IPS DF 6.9 (cell line): ENCODE measurements at places on chromosomes 7 and 10.

DNA sequence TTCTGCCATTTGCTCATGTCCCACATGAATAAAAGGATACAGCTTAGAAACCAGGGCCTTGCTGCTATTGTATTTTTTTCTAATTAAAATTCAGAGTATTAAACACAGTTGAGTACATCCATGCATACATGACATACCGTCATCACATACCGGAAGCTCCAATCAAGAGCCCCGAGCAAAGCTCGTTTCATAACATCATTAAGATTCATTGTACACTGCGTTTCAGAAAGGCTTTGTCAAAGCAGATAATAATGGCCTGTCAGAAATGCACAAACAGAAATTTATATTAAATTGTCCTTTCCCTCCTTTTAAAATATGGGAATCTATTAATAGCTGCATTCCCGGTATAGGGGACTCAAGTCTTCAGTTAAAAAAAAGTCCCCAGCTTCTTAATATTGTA lies 103.4 kb downstream of the PRTFDC1 start:
- no peak for DNase-seq

GRCh38 chr7:154750353-154750801 lies 252.5 kb downstream of the PAXIP1 start:
- no peak for DNase-seq

DNA sequence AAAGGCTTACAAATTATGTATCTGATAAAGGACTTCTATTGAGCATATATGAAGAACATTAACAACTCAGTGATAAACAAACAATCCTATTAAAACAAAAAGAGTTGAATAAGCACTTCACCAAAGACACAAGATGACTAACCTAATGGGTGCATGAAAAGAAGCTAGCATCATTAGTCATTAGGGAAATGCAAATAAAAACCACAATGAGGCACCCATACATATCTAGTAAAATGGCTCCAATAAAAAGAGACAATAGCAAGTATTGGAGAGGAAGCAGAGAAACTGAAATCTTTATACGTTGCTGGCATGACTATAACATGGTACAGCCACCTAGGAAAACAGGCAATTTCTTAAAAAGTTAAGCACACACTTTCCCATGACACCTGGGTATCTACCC lies 77.6 kb upstream of the ZMIZ1 start:
- no peak for DNase-seq

DNA sequence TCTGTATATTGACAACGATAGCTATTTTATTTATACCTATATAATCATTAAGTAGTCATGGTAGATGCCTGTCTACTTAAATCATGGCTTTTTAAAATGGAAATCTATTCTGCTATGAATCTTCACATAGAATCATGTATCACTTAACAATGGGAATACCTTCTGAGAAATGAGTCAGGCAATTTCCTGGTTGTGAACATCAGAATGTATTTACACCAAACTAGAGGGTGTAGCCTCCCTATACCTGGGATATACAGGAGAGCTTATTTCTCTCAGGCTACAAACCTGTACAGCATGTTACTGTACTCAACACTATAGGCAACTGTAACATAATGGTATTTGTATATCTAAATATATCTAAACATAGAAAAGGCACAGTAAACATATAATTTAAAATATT lies 502.3 kb downstream of the ZWINT start:
- DNase-seq: no peak

DNA sequence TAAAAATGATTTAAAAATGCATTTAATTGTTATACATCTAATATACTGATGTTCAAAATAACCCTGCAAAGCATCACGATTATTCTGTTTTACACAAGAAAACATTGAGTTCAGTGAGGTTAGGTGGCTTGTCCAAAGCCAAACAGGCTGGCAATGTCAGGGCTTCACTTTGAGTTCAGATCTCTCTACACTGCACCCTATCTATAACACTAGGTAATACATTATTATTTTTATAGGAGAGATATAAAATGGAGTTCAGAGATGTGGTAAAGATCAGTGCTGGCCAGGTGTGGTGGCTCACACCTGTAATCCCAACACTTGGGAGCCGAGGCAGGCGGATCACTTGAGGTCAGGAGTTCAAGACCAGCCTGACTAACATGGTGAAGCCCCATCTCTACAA lies 165.9 kb upstream of the MYO3A start:
- DNase-seq: no peak

- DNase-seq: no peak
These were observed 34.4 kb downstream of the UBTD1 start for GRCh38 chr10:97532935-97533671.

- no peak for DNase-seq
These were observed 39.6 kb downstream of the GPRIN2 start for GRCh38 chr10:46516660-46517416.

DNA sequence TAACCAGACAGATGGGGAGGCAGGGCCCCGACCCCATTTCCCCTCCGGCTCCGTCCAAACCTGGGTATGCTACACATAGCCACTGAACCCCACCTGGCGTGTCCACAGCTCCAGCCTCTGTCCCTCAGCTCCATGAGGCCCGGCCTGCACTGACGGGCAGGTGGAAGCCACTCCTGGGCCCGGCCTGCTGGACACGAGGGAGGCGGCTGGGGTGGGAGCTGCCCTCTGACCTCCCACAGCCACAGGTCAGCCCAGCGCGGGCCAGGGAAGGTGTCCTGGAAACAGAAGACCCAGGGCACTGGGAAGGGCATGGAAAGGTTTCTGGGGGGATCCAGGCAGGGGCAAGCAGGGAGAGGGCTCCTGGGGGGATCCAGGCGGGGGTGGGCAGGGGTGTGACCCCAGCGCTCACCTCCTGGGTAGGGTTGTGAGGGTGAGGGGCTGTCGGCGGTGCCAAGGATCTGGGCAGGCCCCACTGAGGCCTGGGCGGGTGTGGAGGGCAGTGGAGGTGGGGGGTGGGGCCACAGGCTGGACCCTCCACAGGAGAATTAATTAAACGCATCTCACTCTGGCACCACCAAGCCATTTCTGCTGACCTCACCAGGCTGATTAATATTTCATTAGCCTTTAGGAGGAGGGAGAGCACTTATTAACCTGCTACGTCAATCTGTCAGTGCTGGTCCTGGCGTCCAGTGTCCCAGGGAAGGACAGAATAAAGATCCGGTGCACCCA lies 108.9 kb downstream of the UNCX start:
- DNase-seq: no peak

DNA sequence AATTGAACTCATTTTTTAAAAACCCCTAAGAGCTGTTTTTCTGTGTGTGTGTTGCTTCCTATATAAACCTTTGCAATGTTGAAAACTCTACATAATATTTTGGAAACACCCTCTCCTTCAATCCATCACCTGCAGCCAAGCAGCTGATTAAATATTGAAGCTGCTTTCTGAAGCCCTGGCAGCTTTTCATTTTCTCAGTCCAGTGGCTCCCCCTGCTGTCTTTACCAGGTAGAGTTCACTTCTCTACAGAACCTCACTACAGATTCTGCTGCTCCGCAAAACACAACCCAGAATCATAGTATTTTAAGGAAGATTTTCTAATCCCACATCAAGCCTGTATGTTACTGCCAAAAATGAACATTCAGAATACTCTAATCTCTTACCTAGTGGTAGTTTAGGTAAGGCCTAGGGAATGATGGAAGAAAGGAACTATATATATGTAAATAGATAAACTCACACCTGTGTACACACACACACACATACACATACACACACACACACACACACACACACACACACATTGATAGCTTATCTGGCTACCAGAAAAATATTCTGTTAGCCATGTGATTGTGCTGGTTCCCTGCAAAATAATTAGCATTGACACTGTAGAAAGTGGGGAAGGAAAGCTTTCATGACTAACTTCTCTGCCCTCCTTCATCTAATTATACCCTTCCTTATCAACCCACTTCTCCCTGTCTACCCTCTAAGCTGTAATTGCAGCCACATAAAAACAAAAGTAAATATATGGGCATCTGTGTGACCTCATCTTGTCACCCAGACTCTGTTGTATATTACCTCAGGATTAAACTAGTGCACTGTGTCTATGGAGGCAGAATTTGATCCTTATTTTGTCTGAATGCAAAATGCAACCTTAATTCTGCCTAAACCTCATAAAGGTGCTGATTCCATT lies 229.5 kb upstream of the FZD1 start:
- no peak for DNase-seq

GRCh38 chr10:11257440-11258090 lies 239.9 kb downstream of the CELF2 start:
- DNase-seq: no peak

DNA sequence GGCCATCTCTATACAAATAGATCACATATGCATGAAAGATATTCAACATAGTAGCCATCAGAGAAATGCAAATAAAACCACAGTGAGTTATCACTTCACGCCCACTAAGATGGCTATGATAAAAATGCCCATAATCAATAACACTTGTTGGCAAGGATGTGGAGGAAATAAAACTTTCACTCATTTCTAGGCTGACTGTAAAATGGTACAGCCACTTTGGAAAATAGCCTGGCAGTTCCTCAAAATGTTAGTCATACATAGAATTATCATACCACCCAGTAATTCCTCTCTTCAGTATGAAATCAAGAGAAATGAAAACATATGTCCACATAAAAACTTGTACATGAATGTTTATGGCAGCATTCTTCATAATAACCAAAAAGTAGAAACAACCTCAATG lies 324.9 kb downstream of the LRRTM3 start:
- DNase-seq: no peak

DNA sequence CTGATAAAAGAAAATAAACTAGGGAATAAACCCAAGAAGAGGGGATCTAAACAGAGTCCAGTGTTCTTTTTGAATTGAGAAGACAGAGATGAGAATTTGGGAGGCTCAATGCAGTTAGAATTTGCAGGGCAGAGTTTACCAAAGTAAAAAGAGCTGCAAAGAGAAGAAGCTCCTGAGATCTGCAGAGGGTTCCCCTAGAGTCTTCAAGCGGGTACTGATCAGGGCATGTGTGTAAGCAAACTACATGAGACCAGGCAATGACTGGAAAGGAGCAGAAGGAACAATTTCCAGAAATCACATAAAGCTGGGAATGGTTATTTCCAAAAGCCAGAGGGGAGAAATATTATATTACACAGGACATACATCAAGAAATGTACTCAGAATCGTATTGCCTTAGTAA lies 58.1 kb upstream of the TES start:
- no peak for DNase-seq

GRCh38 chr7:42694894-42695507 lies 216.9 kb downstream of the C7orf25 start:
- no peak for DNase-seq

DNA sequence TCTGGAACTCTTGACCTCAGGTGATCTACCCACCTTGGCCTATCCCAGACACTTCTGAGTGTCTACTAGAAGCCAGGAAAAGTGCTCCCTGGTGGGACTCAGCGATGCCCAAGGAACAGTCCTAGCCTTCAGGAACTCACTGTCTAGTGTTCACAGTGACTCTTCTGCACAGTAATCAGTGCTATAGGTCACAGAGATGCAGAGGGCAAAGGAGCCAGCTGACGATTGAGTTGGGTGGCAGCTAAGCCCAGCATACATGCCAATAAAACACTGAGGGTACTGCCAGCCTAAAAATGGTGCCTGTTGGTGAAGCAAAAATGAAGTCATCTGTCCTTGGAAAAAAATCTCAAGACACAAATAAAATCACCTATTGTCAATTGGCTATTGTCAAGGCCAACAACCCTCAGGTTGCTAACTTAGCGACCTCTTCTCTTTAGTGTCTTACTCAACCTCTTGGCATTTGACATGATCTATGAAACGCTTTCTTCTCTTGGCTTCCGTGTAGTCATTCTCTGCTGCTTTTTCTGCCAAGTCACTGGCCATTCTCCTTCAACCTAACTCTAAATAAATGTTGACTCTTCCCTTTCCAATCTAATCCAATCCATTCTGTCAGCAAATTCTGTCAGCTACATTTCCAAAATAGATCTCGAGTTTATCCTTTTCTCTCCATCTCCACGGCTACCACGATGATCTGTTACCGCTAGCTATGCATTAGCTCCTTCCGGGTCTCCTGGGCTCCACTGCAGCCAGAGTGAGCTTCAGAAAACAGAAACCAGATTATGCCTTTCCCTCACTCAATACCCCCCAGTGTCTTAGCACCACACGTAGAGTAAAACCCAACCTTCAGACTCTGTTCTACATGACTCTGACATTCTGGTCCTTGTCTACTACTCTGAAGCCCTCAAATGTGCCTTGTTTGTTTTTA lies 99.2 kb downstream of the ATXN7L1 start:
- DNase-seq: no peak

DNA sequence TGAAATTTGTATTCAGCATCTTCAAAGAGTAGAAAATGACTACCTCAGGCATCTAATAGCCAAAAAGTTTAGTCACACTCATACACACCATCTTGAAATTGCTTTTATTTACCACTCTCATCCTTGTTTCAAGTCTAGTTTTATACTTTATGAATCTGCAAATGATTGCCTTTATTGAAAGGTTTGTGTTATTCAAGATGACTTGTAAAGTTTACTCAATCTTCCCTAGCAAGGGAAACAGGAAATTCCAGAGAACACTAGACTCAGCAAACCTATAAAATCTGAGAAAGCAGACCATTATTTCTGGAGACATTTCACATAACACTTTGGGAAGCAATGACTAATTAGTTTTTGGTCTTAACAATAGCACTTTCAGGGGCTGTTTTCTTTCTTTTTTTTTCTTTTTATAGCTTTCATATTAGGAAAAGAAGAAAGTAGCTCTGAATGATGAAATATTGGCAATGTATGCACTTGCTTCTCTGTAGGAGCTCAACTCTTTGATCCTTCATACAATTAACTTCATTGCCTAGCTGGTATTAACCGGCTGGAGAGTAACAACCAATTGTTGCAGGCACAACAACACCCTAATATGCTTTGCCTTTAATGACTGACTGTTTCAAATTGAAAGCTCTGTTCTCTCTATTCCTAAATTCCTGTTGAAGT lies 68.9 kb upstream of the HDAC9 start:
- no peak for DNase-seq

- no peak for DNase-seq
These were observed 5.4 kb downstream of the BAIAP2L1 start for GRCh38 chr7:98395481-98395880.

GRCh38 chr7:138852469-138852868 lies 54.5 kb upstream of the ATP6V0A4 start:
- DNase-seq: no peak

- DNase-seq: no peak
These were observed 25.9 kb downstream of the GIMAP8 start for GRCh38 chr7:150476285-150476684.

DNA sequence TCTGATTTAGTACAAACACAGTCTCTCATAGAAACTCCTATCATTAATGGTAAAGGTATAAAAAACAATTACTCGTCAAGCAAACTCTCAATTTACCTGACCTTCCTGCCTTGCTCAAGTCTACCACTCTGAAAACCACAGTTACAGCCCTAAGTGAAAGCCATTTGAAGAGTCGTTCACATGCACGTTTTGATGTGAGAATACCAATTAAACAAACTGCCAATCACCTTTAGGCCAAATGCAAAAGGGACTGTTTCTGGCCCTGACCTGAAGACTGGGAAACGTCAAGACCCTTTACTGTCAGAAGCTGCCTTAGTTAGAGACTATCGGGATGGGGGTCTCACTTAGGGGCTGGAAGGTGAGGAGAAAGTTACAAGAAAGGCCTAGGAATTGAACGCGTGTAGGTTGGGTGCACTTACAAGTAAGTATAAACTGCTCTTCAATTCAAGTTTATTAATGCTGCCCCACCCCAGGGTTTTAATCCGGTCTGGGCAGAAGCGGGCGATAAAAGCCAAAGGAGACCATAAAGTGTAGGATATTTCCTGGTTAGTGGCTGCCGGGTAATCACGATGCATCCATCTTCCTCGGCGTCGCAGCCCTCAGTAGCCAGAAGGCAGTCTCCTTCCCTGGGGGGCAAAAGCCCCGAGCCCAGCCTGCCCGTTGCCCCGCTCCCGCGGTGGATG lies 935 bp downstream of the TM9SF3 start:
- no peak for DNase-seq

- no peak for DNase-seq
These were observed 13.9 kb downstream of the PAX2 start for GRCh38 chr10:100759331-100759730.
